ENCODE measurements at places on chromosomes 5 and 9.
A peak's percentile ranks its signal among the peaks of the same experiment; 100 is the strongest.

- no peak for DNase-seq
Measured at GRCh38 chr5:35373249-35373648, 143.0 kb upstream of the PRLR start.

DNA sequence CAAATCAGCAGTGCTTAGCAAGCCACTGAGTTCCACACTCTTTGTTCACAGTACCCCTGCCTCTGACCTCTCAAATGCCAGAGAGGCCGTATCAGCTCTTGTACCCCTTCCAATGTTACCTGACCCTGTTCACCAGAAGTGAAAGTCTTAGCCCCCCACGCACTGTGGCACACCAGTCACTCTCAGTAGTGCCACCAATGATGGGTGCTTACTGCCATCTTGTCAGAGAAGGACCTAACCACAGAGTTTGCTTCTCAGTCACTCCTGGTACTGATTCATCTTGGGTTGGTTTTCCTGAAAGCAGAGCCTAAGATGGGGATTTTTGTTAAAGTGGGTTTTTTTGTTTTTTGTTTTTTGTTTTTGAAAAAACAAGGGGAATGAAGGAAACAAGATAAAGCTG is 28.8 kb upstream of the PANK3 start:
- no peak for DNase-seq

GRCh38 chr5:369151-369868 is 47.8 kb downstream of the AHRR start:
- no peak for DNase-seq

DNA sequence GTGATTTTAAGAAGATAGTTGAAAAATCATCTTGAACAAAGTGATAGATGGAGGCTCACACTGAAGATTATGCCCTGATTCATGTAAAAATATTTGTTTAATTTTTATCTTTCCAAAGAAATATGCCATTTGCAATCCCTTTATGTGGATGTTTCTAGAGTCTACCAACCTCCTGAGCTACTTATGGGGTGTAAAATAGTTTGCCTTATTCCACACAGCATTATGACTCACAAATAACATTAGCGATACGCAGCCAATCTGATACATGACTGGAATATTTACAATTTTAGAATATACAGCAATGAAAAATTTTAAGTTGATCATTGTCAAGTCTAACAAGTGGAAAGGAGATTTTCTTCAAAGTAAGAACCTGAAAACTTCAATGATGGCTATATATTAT is 327.5 kb downstream of the EDIL3 start:
- no peak for DNase-seq

DNA sequence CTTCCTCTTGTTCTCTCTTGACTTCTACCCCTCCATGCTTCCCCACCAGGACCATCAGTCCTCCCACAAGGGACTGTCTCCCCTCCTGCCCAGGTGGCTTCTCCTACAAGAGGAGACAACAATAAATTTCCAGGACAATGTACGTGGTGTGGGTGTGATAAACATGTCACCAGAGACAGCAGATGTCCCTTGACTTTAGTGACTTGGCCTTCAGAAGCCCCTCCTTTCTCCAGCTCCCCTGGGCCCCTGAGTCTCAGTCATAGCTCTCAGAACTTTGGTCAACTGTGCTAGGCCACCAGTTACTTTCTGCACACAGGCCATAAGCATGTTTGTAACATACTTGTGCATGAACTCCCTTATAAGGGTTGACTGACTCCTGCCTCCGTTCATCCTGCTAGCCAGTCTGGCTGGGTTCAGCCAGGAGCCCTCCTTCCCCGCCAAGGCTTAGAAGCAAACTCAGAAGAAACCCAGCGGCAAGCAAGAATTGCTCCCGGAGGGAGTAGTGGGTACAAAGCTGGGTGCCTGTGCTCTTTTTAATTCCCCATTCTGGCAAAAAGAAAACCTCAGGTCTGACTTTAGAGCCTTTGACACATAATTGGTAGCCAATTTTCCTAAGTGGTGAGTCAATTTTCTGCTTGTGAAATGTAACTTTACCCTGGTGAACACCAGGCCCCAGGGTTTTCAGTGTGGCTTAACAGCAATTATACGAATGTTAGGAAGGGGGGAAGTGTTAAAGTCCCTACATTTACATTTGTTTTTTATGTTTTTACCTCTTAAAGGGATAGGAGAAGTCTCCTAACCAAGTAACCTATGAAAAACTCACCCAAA is 49.2 kb downstream of the EBF1 start:
- DNase-seq = no peak

- DNase-seq = no peak
Measured at GRCh38 chr5:140223567-140223966, 48.6 kb downstream of the CYSTM1 start.

GRCh38 chr5:25641124-25641523 is 996.3 kb upstream of the CDH10 start:
- no peak for DNase-seq

- DNase-seq = no peak
Measured at GRCh38 chr5:177036443-177036842, 13.9 kb downstream of the ZNF346 start.

DNA sequence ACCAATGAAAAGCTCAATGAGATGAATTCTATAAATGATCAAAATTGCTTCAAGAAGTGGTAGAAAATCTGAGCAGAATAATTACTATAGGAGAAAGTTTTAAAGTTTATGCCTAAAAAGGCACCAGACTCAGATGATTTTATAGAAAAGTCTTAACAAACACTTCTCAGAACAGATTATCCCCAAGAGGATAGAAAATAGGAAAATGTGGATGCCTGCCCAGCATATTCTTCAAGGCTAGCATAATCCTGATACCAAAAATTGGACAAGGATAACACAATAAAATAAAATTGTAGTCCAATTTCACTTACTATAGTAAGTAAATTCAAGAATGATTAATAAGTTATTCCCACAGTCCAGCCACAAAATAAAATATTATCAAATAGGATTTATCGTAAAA is 397.0 kb downstream of the NR2F1-AS1 start:
- DNase-seq = no peak

- DNase-seq = no peak
Measured at GRCh38 chr5:138945421-138946240, 70.5 kb upstream of the LRRTM2 start.

- DNase-seq = no peak
Measured at GRCh38 chr5:171115519-171115918, 193.5 kb upstream of the TLX3 start.

DNA sequence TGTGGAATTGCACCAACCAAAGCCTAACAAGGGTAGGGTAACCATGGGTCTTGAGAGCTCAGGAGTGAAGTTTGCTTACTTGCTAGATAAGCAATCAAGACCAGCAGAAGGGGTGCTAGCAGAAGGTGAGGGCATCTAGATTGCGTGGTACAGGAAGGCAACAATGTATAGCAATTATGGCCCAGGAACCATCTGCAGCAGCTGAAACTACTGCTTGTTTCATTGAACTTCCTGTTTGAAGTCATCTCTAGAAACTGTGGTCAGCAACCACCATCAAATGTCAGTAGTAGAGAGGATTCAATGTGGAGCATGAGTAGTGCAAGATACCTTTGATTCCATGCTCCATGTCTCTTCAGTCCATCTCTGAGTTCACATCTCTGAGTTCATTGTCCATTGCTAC is 462.1 kb upstream of the GRAMD2B start:
- no peak for DNase-seq

- peak; percentile 37 for DNase-seq
Measured at GRCh38 chr5:16568875-16569580, 47.8 kb downstream of the RETREG1 start.

DNA sequence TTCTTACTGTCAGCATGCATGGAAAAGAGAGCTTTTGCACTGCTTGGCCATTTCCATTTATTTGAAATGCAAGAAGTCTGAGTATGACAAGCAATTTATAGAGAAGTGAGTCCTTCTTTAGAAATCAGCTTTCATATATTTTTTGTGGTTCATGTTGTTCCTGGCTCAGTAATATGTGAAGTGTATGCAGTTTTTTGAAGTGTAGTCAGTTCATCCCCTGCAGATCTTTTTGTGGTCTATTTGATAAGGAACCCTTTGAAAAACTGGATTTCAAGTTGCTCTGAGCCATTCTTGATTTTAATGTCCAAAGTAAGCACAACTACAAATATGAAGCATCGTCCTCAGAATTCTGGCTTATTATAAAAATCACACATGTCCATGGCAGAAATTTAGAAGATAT is 294.1 kb upstream of the SMC2 start:
- no peak for DNase-seq

GRCh38 chr9:77725046-77725694 is 77.0 kb upstream of the GNA14 start:
- DNase-seq = no peak

- DNase-seq = no peak
Measured at GRCh38 chr5:72837524-72838096, 21.1 kb downstream of the TNPO1 start.

Data from NCI-H1105 (cell line).